ENCODE measurements at places on chromosomes 7 and 10.
A peak's percentile ranks its signal among the peaks of the same experiment; 100 is the strongest.

DNA sequence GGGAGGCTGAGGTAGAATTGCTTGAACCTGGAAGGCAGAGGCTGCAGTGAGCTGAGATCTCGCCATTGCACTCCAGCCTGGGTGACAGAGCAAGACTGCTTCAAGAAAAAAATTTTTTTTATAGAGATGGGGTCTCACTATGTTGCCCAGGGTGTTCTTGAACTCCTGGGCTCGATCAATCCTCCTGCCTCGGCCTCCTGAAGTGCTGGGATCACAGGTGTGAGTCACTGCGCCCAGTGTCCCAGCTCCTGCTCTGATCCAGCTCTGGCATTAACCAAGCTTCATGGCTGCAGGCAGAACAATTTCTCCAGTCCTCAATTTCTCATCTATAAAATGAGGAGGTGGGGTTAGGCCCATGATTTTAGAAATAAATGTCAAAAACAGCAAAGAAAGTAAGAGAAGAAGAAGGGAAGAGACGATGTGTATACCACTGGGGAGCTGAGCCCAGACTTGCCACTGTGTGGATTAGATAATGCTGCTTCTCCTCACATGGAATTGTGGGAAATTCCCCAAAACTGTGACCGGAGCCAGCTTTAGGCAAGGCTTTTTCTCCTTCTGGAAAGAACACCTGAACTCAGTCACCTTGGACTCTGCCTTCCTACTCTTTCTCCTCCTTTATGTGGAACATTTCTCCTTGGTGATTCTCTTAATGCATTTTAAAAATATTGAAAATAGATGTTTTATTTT lies 25.5 kb downstream of the IL15RA start:
- DNase-seq = no peak

DNA sequence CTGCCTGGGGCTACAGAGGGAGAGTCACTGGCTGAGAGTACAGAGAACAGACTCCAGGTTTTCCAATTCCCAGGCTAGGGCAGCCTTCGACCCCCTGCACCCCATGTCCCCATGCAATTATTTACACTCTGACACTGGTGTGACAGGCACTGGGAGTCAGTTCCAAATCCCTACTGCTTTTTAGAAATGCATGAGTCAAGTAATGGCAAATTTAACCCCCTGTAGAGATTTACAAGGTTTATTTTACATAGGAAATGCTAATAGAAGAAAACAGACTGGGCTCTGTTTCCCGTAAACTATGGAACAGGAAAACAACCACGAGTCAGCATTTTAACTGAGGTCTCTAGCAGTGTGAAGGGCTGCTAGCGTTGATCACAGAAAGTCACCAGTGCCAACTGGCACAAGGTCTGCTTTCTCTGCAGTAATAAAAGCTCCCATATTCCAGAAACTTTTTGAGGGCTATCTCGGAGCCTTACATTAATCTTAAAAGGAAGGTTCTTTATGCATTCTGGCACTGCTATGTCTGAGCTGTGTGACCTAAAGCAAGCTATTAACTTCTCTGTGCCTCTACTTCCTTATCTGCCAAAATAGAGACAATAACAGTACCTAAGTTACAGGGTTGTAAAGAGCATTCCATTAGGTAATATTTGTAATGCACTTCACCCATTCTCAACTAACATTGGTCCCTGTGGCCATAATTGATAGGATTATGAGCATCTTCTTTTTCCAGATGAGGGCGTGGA lies 28.2 kb downstream of the NOD1 start:
- DNase-seq = no peak

DNA sequence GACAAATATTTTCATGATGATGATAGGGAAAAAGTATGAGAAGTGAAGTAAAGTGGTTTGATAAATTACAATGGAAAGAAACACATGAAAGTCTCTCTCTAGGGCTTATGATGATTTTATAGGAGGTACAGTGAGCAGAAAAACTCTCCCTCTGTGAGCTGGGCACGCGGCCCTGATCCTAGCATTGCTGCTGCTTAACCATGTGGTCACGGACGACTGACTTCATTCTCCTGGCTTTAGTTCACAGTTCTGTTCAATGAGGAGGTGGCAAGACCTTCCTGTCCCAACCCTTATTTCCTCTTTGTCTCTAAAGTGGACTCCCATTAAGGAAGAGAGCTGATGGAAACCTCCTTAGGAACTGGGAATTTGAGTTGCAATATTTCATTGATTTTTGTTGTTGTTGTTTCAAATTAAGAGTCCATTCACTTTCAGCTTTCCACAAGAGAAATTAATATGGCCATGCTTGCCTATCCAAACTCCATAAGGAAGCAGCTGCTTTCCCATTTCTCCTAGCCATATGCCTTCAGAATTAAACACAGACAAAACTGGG lies 8.2 kb upstream of the PON3 start:
- DNase-seq = no peak

DNA sequence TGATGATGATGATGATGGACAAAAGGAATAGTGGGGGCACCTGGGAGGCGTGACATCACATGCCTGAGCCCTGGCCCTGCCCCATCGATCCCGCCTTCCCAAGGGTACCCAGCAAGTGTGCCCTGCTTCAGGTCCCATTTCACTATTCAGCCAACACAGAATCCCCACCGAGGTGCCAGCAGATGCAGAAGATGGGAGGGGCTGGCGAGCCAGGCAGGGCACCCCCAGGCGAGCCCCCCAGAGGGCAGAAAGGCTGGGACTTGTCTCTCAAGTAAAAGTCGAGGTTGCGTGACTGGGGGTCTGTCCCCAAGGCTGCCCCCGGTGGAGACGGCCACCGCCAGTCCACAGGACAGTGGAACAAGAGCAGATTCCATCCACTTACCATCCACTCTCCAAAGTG lies 57.5 kb downstream of the INSIG1 start:
- no peak for DNase-seq

DNA sequence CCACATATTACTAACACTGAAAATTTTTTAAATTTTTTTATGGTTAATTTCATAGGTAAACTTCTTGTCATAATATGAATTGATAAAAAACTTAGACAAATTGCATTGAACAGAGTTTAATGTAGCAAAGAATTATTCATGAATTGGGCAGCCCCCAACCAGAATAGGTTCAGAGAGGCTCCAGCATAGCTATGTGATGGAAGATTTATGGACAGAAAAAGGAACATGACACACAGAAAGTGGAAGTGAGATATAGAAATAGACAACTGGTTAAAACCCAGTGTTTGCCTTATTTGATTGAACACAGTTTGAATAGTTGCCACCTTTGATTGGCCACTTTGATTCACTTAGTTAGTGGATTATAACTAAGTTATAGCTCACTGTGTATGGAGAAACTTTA lies 87.2 kb downstream of the AHR start:
- no peak for DNase-seq

DNA sequence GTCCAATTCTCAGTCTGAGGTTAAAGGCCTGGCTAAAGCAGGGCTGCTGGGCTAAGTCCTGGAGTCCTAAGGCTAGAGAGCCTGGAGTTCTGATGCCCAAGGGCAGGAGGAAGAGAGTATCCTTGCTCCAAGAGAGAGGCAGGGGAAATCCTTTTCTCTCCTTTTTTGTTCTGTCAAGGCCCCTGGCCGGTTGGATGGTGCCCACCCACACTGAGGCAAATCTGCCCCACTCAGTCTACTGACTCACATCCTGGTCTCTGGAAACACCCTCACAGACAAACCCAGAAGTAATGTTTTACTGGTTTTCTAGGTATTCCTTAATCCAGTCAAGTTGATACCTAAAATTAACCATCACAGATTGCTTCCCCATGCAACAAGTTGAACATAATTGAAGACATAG lies 23.0 kb downstream of the ZNF518A start:
- no peak for DNase-seq

- DNase-seq = no peak
Measured at GRCh38 chr7:28165961-28166955, 14.3 kb downstream of the JAZF1 start.

DNA sequence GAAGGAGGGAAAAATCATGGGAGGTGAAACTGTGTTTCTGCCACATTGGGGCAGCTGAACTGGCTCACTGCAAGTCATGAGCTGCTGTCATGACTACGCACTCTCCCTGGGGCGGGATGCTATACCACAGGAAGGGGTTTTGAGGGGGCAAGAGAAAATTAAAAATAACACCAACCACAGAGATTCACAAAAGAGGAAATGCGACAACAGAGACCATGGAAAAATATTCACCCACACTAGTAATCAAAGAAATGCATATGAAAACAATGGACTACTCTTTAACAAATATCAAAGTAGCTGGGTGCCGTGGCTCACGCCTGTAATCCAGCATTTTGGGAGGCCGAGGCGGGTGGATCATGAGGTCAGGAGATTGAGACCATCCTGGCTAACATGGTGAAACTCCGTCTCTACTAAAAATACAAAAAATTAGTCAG lies 65.2 kb upstream of the TM9SF3 start:
- DNase-seq = no peak

DNA sequence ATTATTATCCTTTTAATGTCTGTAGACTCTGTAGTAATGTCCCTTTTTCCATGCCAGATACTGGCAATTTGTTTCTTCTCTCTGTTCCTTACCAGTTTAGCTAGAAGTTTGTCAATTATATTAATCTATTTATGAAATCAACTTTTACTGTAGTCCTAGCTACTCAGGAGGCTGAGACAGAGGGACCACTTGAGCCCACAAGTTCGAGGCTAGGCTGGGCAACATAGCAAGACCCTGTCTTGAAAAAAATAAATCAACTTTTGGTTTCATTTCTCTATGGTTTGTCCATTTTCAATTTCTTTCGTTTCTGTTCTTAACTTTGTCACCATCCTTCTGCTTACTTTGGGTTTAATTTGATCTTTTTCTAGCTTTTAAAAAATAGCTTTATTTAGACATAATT lies 42.5 kb upstream of the PLA2G12B start:
- no peak for DNase-seq

- no peak for DNase-seq
Measured at GRCh38 chr10:97140902-97141745, 44.6 kb downstream of the SLIT1 start.

DNA sequence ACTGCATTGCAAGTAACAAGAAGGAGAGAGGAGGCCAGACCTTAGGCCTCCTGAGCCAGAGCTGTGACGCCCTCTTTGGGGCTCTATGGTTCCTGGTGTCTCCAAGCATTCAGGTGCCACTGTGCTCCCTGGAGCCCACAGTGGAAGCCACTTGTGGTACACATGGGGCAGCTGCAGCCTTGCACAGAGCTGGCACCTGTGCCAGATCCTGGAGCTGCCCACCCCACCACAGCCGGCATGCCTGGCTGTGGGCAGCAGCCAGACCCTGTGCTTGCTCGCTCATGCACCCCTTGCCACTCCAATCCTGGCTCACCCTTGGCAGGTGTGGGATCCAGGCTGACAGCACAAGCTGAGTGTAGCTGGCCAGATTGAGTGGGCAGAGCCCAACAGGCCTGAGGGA lies 173.8 kb upstream of the SMIM30 start:
- DNase-seq = no peak

GRCh38 chr10:129411772-129412171 lies 55.3 kb upstream of the MGMT start:
- DNase-seq = no peak

DNA sequence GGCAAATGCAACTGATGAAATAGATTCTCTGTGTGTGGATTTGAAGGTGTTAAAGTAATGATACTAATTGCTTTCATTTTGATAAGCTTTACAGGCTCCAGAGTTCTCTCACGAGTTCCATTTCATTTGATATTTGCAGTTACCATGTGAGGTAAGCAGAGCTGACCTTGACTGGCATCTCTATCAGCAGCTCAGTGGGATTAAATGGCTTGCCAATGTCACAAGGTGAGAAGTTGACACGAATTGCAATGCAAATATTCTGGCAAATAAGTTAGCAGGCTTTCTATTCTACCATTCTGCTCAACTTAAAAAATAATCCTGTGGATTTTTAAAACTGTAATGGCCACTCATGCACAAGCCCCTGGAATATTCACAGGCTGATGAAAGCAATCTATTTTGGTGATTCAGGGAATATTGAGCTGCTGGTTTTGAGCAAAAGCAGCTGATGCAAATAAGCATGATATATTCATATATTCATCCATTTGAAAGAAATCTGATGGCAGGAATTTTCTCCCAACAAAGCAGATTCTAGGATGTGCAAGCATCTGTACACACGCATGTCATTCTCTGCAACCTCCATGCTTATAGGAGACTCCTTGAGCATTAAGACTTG lies 64.5 kb upstream of the ANKRD1 start:
- no peak for DNase-seq

GRCh38 chr10:48651839-48652238 lies 32.8 kb upstream of the WDFY4 start:
- DNase-seq = peak; percentile 30

- DNase-seq = no peak
Measured at GRCh38 chr7:6158424-6159096, 113.9 kb downstream of the CYTH3 start.

DNA sequence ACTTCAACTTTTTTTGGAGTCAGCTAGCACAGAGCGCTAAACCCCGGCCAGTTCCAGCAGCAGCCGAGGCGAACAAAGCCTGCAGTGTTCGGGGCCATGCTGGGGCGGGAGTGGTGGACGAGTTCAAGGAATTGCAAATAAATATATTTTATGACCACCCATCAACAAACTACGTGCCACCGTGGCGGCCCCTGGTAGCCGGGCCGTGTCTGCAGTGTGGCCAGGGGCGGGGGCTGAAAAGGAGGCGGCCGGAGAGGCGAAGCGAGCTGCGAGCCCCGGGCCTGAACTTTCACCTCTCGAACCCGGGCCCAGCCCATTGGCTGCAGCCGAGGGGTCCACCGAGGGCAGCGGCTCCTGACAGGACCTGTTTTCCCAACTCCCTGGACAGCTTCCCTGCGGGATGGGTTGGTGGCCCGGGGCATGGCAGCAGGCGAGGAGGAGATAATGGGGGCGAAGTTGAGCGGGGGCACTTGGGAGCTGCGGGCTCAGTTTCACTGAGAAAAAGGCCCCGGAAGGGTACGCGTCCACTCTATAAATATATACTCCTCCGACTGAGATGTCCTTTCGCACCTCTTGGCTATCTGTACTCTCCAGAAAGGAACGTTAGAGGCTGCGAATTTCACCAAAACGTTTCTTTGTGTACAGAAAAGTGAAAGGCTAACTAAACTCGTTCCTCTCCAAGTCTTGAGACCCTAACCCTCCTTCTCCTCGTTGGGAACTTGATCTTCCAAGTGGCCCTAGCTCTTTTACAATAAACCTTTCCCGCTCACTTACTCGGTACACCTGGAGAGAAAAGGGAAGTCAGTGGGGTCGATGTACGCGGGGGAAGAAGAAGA lies 164.6 kb upstream of the PPP1R3A start:
- peak; percentile 78 for DNase-seq

- DNase-seq = no peak
Measured at GRCh38 chr7:136070736-136071505, 93.8 kb upstream of the MTPN start.

- no peak for DNase-seq
Measured at GRCh38 chr7:77428777-77429231, 12.7 kb upstream of the GSAP start.
